ENCODE measurements at places on chromosomes 3 and 15. TPM values are rescaled to one million over a fixed set of nuclear protein-coding genes. Genes with fewer than 3 reads are reported as not detected.

ZXDC gene
- total RNA-seq = 21.6 TPM

SAMMSON gene
- not detected for total RNA-seq

SLC6A20 gene
- total RNA-seq = not detected

- H3K27ac ChIP-seq = no peak overlapping the region
- H3K27me3 ChIP-seq = no peaks in the 10 kb centered on the region
- peaks cover 41% of the 10 kb centered on the region for H3K36me3 ChIP-seq
- peaks cover 7% of the 10 kb centered on the region for H3K4me1 ChIP-seq
- no peak overlapping the region for H3K4me3 ChIP-seq
Measured at GRCh38 chr3:30644615-30645014, 38.2 kb downstream of the TGFBR2 start.

DNA sequence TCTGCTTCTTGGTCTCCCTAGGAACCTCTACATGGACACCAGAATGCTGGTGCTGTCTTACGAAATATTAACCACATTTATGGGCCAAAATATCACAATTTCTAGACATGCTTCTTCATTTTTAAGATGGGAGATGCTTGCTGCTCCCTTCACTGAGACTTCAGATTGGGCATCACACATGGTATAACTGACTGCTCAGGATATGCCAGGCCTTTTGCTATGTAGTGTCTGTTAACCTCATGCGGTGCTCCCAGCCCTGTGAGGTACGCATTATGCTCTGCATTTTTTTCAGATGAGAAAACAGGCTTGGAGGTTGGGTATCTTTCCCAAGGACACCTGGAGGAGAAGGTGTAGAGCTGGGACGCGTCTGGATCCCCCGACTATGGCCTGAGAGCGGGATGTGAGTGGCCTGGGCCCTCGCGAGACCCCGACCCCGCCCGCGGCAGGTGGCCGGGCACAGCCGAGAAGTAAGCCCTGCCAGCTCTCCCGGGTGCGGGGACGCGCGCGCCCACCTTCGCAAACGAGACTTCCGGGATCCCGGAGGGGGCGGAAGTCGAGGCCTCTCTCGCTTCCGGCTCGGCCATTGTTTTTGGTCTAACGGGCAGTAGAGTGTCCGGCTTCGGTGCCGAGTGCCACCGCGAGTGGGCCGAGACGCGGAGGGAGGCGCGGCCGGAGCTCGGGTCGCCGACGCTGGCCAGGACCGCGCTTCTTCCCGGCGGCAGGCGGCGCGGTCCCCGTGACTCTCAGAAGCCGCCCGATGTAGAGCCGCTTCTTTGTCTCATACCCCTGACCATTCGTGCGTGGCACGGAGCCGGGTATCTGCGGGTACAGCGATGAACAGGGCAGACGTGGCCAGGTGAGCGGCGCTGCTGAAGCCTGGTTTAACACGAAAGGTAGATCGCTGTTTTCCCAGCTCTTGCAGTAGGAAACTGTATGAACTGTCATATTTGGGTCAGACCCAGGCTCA is at the start of gene ZKSCAN7:
Gene ZKSCAN7 (plus strand): TSS at position 568 of the 967 bp plus-strand sequence. CDS start 1,855 bp downstream, outside the sequence.
- no peaks in the 10 kb centered on the region for H3K27me3 ChIP-seq
- peak within 1 kb of the TSS; percentile 53 for H3K27ac ChIP-seq
- peak within 1 kb of the TSS; percentile 89 for H3K4me3 ChIP-seq
- H3K36me3 ChIP-seq = peaks cover 3% of the 10 kb centered on the region

DNA sequence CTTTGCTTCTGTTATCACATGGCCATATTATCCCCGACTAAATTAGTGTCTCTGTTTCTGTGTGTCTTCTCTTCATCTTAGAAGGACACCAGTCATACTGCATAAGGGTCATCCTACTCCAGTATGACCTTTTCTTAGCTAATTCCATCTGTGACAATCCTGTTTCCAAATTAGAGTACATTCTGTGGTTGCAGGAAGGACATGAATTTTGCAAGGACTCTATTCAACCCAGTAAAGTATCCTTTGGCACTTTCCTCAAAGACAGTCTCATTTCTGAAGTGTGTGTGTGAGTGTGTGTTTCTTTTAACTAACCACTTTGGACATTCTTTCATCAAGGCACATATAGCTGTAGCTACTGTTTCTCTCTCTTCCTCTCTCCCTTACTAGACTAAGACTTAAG is 15.2 kb upstream of the MME start:
- peaks cover 8% of the 10 kb centered on the region for H3K4me1 ChIP-seq
- H3K27me3 ChIP-seq = no peaks in the 10 kb centered on the region
- no peak overlapping the region for H3K4me3 ChIP-seq
- no peaks in the 10 kb centered on the region for H3K36me3 ChIP-seq

DNA sequence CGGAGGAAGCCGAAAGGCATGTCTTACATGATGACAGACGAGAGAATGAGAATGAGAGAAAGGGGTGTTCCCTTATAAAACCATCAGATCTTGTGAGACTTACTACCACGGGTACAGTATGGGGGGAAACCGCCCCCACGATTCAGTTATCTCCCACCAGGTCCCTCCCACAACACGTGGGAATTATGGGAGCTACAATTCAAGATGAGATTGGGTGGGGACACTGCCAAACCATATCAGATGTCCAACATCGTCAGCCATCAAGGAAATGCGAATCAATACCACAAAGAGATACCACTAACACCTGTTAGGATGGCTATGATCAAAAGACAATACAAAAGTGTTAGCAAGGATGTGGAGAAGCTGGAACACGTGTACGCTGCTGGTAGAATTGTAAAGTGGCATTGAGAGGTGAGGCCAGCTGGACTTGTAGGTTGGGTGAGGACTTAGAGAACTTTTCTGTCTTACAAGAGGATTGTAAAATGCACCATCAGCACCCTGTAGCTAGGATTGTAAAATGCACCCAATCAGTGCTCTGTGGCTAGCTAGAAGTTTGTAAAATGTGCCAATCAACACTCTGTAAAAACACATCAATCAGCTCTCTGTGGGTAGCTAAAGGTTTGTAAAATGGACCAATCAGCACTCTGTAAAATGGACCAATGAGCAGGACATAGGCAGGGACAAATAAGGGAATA is 37.5 kb downstream of the VGLL4 start:
- H3K4me3 ChIP-seq = no peak overlapping the region
- H3K36me3 ChIP-seq = peaks cover 4% of the 10 kb centered on the region
- H3K4me1 ChIP-seq = peaks cover 76% of the 10 kb centered on the region

DNA sequence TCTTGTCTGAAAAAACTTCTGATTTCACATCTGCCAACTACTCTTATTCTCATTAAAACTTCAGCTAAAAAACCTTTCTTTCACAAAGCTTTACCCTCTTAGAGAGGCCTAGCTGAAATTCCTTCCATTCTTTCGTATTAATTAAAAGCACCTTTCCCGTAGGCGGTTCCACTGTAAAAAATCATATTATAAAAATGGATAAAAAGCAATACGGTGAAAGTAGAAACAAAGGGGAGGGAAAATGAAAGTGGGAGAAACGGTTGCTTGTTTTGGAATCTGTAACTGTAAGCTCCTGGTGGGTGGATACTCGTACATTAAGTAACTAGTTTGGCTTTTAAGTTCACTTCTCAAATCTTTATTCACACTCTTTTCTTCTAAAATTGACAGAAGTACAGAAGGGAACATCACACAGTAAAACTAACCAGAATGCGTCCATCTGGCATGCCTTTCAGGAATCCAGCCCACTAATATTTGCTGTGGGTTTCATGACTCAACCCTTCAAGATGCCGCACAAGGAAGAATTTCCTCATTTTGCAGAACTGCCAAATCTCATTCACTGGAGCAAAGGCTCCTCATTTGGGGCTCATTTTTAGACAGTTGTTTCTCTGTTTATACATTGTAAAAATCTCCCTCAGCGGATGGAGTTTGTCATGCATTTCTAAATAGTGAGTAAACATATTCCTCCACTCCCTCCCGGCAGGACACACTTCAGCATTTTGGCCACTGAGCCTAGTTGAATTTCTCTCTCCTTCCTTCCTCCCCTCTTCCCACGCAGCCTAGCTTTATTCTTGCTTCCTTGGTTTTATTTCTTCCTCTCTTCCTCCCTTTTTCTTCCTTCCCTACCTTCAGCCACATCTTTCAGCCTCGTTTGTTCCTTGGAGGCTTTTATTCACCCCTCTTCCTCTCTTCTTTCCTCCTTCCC is 419.5 kb upstream of the NAALADL2 start:
- H3K4me1 ChIP-seq = peaks cover 8% of the 10 kb centered on the region
- H3K36me3 ChIP-seq = no peaks in the 10 kb centered on the region
- H3K27ac ChIP-seq = peak overlapping the region; percentile 95
- peak; percentile 99 for DNase-seq
- H3K27me3 ChIP-seq = no peaks in the 10 kb centered on the region

DNA sequence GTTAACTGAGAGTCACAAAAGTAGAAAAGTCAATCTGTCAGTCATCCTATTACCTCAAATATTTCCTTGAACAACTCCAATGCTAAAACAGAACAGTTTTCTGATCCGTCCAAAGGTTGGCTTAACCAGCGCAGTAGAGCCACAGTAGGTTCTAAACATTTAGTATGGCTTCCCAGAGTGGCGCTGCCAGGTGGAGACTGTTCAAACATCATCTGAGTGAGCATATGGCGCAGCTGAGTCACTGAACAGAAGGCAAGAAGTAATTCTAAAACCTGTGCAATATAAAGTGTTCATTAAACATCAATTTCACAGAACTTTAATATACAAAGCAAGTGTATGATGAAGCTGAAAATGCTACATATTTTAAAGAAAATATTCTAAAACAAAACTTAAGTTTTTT is 19.9 kb downstream of the CIP2A start:
- peaks cover 11% of the 10 kb centered on the region for H3K36me3 ChIP-seq
- DNase-seq = no peak
- no peak overlapping the region for H3K27ac ChIP-seq
- no peaks in the 10 kb centered on the region for H3K27me3 ChIP-seq

DNA sequence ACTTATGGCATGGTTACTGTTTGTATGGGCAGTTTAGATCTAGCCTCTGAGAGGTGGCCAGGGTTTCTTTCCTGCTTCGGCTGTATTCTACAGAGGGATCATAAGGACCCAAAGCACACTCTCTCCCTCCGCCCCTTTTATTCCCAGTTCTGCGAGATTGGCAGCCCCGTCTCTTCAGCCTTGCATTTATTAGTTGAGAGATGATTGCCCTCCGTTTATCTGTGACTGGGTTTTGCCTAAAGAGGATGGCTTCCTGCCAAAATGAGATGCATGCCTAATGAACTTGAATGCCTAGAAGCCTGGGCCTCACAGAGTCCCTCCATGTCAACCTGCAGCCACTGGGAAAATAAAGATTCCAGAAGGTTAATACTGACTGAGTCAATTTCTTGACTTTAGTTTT is 97.1 kb upstream of the CHL1 start:
- H3K4me3 ChIP-seq = no peak overlapping the region
- no peak overlapping the region for H3K27ac ChIP-seq
- H3K4me1 ChIP-seq = no peaks in the 10 kb centered on the region
- no peaks in the 10 kb centered on the region for H3K27me3 ChIP-seq
- DNase-seq = no peak

GRCh38 chr3:191070201-191070600 is 128.8 kb upstream of the OSTN start:
- H3K4me3 ChIP-seq = no peak overlapping the region
- H3K36me3 ChIP-seq = no peaks in the 10 kb centered on the region
- DNase-seq = peak; percentile 94
- H3K27me3 ChIP-seq = no peaks in the 10 kb centered on the region
- peak overlapping the region; percentile 23 for H3K27ac ChIP-seq

DNA sequence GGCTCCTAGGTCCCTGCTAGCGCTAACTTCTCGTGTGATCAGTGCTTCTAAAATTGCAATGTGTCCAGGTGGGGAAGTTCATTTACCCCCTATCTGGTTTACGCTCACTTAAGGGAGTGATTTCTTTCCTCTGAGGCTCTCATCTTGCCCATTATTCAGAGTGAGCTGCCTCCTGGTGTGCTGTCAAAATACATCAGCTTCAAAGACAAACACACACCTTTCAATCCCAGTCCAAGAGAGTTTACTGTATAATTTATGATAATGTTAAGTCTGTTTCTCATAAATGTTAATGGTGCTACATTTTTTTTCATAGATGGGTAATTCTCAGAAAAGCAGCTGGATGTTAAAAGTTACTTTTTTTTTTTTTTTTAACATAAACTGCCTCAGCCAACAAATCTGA is 112.3 kb downstream of the RORA start:
- no peaks in the 10 kb centered on the region for H3K4me1 ChIP-seq
- DNase-seq = no peak
- no peaks in the 10 kb centered on the region for H3K36me3 ChIP-seq
- no peak overlapping the region for H3K27ac ChIP-seq
- H3K4me3 ChIP-seq = no peak overlapping the region

GRCh38 chr3:94082391-94082937 is 19.6 kb downstream of the NSUN3 start:
- peaks cover 4% of the 10 kb centered on the region for H3K36me3 ChIP-seq
- no peaks in the 10 kb centered on the region for H3K27me3 ChIP-seq
- no peaks in the 10 kb centered on the region for H3K4me1 ChIP-seq

GRCh38 chr3:143634991-143635390 is 213.3 kb downstream of the SLC9A9 start:
- DNase-seq = peak; percentile 11
- H3K4me3 ChIP-seq = no peak overlapping the region
- no peaks in the 10 kb centered on the region for H3K27me3 ChIP-seq

- H3K27me3 ChIP-seq = no peaks in the 10 kb centered on the region
- H3K4me3 ChIP-seq = no peak overlapping the region
- no peaks in the 10 kb centered on the region for H3K4me1 ChIP-seq
- DNase-seq = no peak
- H3K27ac ChIP-seq = no peak overlapping the region
- H3K36me3 ChIP-seq = peaks cover 31% of the 10 kb centered on the region
Measured at GRCh38 chr3:42786212-42786611, 13.2 kb upstream of the CCDC13 start.

DNA sequence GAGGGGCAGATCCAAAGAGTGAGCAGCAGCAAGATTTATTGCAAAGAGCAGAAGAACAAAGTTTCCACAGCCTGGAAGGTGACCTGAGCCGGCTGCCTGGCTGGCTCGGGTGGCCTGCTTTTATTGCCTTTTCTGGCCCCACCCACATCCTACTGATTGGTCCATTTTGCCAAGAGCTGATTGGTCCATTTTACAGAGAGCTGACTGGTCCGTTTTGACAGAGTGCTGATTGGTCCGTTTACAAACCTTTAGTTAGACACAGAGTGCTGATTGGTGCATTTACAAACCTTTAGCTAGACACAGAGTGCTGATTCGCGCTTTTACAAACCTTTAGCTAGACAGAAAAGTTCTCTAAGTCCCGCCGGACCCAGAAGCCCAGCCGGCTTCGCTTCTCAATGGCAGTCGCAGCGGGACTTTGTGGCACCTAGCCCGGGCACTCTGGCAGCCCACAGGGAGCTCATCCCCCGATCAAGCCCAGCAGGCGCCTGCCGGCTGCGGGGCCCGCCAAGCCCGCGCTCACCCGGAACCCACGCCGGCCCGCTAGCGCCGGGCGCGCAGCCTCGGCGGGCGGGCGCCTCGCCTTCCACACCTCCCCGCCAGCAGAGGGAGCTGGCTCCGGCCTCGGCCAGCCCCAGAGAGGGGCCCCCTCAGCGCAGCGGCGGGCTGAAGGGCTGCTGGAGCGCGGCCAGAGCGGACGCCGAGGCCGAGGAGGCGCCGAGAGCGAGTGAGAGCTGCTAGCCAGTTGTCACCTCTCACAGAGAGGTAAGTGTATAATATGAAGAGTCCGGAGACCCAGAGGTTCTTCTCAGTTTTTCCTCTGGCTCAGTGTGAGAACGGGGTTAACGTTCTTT is 339.2 kb downstream of the CHL1 start:
- no peak for DNase-seq
- H3K27me3 ChIP-seq = no peaks in the 10 kb centered on the region
- peak overlapping the region; percentile 42 for H3K4me3 ChIP-seq
- H3K27ac ChIP-seq = no peak overlapping the region
- H3K36me3 ChIP-seq = no peaks in the 10 kb centered on the region
